ENCODE measurements at places on chromosomes 7 and 10.

GRCh38 chr10:129029851-129030602, 437.0 kb upstream of the MGMT start:
- DNase-seq: no peak

- DNase-seq: no peak
Measured at GRCh38 chr7:48177271-48177670, 6.0 kb downstream of the ABCA13 start.

DNA sequence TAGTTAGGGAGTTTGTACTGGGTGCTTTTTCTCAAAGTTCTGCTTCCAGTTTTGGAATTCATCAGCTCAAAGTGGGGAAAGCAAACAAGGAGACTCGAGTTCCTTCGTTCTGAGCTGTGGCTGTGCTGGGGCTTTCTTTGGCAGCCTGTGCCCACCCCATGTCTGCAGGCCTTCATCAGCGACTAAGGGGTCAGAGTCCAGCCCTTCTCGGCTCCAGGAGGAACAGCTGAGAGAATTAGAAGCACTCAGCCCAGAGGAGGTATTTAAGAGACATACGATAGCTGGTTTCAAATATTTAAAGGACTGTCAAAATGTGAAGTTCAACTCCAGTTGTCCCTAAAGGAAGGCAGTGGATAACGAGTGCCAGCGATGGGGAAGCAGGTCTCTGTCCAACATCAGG, 41.3 kb downstream of the SH3PXD2A start:
- no peak for DNase-seq

GRCh38 chr7:139181404-139181803, 49.6 kb upstream of the UBN2 start:
- DNase-seq: no peak

- DNase-seq: no peak
Measured at GRCh38 chr10:113544392-113544791, 8.5 kb upstream of the HABP2 start.

- no peak for DNase-seq
Measured at GRCh38 chr7:23473844-23474093, 3.5 kb upstream of the IGF2BP3 start.

GRCh38 chr7:116316838-116317628, 106.7 kb downstream of the TES start:
- DNase-seq: no peak

DNA sequence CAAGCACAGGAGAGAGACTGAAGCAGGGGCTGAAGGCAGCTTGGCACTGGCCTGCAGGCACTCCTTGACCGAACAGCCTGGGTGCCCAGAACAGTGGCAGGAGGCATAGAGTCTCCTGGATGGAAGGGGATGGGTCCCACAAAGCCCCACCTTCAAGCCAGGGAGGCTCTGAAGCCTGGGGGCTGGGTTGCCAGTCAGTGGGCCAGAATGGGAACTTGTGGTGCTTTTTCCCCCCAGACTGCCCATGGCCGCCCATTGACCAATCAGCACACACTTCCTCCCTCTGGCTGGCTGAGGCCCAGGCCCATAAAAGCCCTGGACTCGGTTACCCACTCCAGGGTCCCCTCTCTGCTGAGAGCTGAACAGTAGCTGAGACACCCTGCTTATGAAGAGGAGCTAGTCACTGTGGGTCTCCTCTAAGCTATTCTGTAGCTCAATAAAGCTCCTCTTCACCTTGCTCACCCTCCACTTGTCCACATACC, 109.6 kb downstream of the ELAPOR2 start:
- no peak for DNase-seq

GRCh38 chr10:104331208-104331838, 6.9 kb downstream of the ITPRIP start:
- no peak for DNase-seq

- DNase-seq: no peak
Measured at GRCh38 chr7:12490107-12490688, 80.3 kb upstream of the SCIN start.

- no peak for DNase-seq
Measured at GRCh38 chr10:112779025-112779770, 170.8 kb upstream of the TCF7L2 start.

- no peak for DNase-seq
Measured at GRCh38 chr7:17022920-17023319, 141.1 kb upstream of the AGR3 start.

GRCh38 chr10:127873901-127874470, 18.8 kb downstream of the CLRN3 start:
- no peak for DNase-seq

GRCh38 chr7:85186083-85186520, 754 bp downstream of the SEMA3D start:
- no peak for DNase-seq

GRCh38 chr7:131189488-131189887, 138.2 kb upstream of the MKLN1 start:
- no peak for DNase-seq

GRCh38 chr7:102285540-102286236, 980 bp upstream of the SH2B2 start:
- no peak for DNase-seq

DNA sequence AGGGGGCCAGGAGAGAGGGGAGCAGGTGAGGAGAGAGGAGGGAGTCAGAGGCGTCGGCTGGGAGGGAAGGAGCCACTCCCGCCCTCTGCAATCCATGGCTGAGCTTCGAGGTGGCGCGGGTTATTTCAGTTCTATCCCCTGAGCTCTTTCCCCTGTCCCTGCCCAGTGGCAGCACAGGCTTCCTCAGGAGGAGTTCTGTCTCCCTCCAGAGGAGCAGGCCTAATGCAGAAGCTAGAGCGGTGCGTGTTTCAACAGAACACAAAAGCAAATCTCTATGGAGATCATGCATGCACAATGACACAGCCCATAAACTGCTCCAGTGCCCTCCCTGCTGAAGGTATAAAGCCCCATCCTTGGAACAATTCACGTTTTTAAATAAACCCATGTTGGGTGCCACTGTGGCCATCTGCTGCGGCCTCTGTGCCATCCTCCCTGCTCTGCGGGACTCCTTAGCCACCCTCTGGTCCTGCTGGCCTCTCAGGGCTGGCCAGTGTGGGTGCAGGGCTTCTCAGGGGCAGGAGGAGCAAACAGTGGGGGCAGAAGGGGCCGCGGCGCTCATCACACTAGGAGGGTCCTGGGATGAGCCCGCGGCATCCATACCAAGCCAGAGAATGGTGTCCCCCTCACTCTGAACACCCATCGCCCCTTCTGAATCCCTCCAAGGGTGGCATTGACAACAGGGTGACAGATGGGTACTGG, 192.6 kb upstream of the LYZL2 start:
- DNase-seq: no peak

- no peak for DNase-seq
Measured at GRCh38 chr7:31186202-31186601, 134.1 kb downstream of the ADCYAP1R1 start.

DNA sequence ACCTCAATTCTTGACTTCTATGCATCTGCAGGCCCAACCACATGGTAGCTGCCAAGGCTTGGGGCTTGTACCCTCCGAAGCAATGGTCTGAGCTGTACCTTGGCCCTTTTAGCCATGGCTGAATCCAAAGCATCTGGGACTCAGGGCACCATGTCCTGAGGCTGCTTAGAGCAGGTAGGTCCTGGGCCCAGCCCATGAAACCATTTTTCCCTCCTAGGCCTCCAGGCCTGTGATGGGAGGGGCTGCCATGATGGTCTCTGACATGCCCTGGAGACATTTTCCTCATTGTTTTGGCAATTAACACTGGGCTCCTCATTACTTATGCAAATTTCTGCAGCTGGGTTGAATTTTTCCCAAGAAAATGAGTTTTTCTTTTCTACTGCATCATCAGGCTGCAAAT, 417.8 kb upstream of the LRRN3 start:
- DNase-seq: no peak

DNA sequence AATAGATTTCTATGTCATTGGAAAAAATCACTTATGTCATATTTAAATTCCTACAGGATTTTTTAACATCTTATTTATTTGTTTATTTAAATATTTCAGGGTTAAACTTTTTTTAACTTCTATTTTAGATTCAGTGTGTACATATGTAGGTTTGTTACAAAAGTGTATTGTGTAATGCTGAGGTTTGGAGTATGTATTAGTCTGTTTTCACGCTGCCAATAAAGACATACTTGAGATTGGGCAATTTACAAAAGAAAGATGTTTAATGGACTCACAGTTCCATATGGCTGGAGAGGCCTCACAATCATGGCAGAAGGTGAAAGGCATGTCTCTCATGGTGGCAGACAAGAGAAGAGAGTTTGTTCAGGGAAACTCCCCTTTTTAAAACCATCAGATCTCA, 65.4 kb downstream of the MGAM2 start:
- DNase-seq: no peak

- DNase-seq: no peak
Measured at GRCh38 chr7:140674356-140674800, 1.6 kb downstream of the ADCK2 start.

DNA sequence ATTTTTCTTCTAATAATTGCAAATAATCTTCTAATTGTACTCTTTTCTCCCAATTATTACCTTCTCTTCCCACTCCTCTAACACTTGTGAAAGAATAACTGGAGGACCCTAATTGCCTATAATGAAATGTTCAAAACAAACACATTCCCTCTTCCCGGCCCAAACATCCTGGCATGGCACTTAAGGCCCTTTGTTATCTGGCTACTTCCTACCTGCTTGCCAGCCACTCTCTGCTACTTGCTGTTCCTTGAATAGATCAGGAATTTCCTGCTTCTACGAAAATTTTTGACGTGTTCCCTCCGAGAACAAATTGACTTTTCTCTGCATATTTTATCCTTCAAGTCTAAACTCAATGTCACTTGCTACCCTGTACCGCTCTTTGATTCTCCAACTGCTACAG, 56.1 kb upstream of the NOBOX start:
- DNase-seq: no peak

- no peak for DNase-seq
Measured at GRCh38 chr10:27253576-27253975, 13.0 kb upstream of the ACBD5 start.

- DNase-seq: no peak
Measured at GRCh38 chr10:43370671-43371215, 693 bp upstream of the FXYD4 start.

DNA sequence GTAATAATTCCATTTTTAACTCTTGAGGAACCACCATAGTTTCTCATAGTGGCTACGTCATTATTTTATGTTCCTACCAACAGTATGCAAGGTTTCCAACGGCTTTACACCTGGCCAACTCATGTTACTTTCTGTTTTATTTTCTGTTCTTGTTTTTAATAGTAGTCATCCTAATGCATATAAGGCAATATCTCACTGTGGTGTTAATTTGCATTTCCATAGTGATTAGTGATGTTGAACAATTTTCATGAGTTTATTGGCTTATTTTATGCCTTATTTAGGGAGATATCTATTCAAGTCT, 465.5 kb upstream of the KLF6 start:
- no peak for DNase-seq

DNA sequence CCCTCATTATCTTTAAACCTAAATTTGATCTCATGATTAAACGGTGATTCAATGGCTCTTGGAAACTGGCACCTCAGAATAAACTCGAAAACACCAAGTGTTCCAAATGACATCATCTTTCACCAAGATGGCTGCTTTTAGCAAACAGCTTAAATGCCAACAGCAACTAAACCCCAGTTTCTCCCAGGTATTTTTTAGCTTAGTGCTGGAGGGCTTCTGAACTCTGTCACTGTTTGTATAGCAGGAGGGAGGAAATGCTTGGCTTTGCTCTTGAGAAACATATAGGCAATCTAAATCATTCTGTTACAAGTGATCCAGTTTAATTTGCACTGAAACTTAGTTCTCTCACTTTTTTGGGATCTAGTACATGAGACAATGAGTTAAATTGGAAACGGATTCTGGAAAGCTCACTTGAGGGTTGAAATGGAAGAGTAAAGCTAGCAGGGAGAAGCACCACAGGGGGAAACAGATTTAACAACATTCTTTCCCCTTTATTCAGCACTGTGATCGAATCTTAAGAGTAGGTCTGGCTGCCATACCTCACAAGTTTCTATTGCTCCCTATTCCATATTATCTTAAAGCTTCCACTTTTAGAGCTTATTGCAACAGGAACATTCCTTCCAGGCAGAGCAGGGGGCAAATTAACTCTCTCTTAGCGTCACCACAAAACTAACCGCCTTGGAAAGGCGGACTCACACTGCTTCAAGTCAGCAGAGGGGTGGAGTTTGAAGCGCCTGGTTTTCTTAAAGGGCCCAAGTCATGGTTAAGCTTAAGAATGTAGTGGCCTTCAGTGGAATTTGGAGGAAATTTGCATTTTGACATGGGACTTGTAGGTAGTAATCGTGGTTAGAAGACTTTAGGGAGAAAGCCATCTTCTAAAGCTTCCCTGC, 1.8 kb upstream of the CCDC6 start:
- no peak for DNase-seq

GRCh38 chr10:27482984-27483956, 20.8 kb upstream of the RAB18 start:
- no peak for DNase-seq

GRCh38 chr10:112954974-112955581, 5.0 kb downstream of the TCF7L2 start:
- DNase-seq: no peak

- DNase-seq: no peak
Measured at GRCh38 chr7:94142281-94142680, 138.1 kb upstream of the BET1 start.

DNA sequence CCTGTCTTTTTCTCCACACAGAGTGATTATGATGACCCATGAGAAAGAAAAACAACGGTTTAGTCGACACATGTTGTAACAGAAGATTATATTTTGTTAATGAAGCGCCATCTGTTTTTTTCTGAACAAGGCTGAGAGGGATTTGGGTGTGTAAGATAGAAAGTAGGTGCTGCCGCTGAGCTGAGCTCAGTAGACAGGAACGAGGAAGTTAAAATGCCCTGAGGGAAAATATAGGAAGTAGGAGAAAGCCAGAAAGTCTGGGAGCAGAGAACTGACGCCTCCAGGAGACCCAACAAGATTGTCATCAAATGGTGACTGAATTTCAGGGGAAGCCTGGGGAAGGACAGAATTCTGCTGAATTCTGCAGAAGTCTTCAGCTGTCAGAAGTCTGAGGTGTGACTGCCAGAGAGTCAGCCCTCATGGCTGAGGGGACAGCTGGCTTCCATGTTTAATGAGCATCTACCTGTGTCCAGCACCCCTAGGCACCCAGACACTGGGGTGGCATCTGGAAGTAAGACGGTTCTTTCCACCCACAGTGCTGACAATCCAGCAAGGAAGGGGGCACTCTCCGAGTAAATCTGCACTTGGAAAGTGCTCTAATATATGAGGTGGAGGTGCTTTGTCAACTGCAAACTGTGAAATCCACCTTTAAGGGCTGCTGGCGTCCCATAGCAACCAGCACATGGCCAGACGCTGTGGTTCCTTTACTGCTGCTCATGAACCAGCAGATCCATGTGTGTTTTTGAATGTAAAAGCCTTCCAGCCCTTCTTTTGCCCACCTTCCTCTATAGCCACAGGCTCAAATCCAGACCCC, 12.5 kb upstream of the TSPAN15 start:
- DNase-seq: no peak

Data from GM12891 (cell line).